Endodermal cell (in vitro differentiated cells): ENCODE measurements at places on chromosomes 13 and 19. TPM values are rescaled to one million over a fixed set of nuclear protein-coding genes. Genes with fewer than 3 reads are reported as not detected.
A peak's percentile ranks its signal among the peaks of the same experiment; 100 is the strongest.

DNA sequence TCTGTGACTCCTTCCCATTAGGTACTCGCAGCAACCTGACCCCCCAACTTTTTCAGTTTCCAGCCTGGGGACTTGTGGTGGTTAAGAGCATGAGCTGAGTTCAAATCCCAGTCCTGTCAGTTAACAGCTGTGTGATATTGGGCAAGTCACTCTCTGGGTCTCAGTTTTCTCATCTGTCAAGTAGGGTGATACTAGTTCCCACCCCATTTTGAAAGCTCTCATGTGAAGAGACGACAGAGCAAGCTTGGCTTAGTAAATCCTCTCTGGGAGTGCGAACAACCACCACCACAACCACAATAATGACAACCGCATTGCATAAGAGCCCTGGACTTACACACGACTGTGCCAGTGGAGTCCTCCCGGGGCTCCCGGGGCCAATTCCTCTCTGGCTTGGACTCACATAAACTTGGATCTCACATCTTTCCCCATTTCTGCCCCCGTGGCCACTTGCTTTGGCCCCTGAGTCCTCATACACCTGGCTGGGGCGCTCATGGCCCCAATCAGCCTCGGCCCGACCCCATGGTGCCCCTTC, 454 bp downstream of the BLVRB start:
- peak overlapping the region; percentile 89 for H3K4me3 ChIP-seq
- H3K27me3 ChIP-seq: peaks cover 37% of the 10 kb centered on the region
- DNase-seq: no peak
- H3K36me3 ChIP-seq: no peaks in the 10 kb centered on the region

GRCh38 chr13:63851526-63851925, 2435.9 kb upstream of the PCDH20 start:
- no peak for DNase-seq
- no peaks in the 10 kb centered on the region for H3K36me3 ChIP-seq
- no peak overlapping the region for H3K4me3 ChIP-seq
- no peaks in the 10 kb centered on the region for H3K4me1 ChIP-seq

- peak overlapping the region; percentile 83 for H3K4me3 ChIP-seq
- H3K27me3 ChIP-seq: no peaks in the 10 kb centered on the region
- H3K4me1 ChIP-seq: peaks cover 8% of the 10 kb centered on the region
Observed at GRCh38 chr19:57803594-57804325, 11.0 kb downstream of the ZNF552 start.

GRCh38 chr13:43865892-43866291, 13.6 kb downstream of the CCDC122 start:
- H3K4me3 ChIP-seq: no peak overlapping the region
- H3K27ac ChIP-seq: no peak overlapping the region
- no peaks in the 10 kb centered on the region for H3K36me3 ChIP-seq
- H3K27me3 ChIP-seq: no peaks in the 10 kb centered on the region
- H3K4me1 ChIP-seq: no peaks in the 10 kb centered on the region
- no peak for DNase-seq

DNA sequence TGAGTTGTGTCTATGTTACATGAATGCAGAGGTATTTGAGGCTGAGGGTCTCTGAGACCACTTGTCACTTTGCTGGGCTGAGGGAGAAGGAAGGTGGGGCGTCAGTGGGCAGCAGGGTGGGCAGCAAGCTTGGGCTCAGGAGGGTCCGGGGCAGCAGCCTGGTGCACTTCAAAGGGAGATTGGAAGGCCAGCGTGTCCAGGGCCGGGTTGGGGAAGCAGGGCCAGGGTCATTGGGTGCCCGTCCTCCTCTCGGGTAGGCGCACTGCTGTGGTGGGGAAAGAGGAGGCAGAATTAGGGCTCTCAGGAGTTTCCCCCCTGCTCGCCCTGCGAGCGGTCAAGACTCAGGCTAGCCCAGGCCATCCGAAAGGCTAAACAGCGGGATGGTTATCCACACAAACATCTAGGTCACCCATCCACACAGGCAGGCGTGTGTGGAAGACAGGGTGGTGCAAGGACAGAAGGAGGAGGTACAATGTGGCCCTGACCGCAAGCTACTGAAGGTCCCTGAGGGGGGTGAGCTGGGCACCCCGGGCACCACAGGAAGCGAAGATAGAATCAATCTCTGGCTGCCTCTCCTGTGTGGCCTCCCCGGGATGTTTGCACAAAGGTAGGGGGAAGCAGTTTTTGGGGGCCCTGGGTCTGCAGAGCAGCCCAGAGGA, 37.7 kb downstream of the MYO9B start:
- peak overlapping the region; percentile 32 for H3K27ac ChIP-seq
- H3K4me1 ChIP-seq: no peaks in the 10 kb centered on the region
- peaks cover 6% of the 10 kb centered on the region for H3K36me3 ChIP-seq
- H3K27me3 ChIP-seq: no peaks in the 10 kb centered on the region
- no peak for DNase-seq

LILRA6 gene
- total RNA-seq: not detected in 2 replicates

PCSK4 gene
- 31.6 to 33.4 TPM (median 33.1 TPM) in 3 replicates for total RNA-seq

CAPN12 gene
- 68.4 and 83.0 TPM in 2 replicates for total RNA-seq

ZNF274 gene
- total RNA-seq: 22.1 and 24.9 TPM in 2 replicates
